Stimulated activated CD4-positive, alpha-beta T cell treated with anti-CD3 and anti-CD28 coated beads, Interleukin-12 subunit alpha, Interleukin-12 subunit beta, amount 100 ng/mL, for 4 hours (primary cell): ENCODE measurements at places on chromosomes 16 and 17.

- no peak for DNase-seq
These were observed 1.7 kb downstream of the SUPT6H start for GRCh38 chr17:28663723-28664122.

DNA sequence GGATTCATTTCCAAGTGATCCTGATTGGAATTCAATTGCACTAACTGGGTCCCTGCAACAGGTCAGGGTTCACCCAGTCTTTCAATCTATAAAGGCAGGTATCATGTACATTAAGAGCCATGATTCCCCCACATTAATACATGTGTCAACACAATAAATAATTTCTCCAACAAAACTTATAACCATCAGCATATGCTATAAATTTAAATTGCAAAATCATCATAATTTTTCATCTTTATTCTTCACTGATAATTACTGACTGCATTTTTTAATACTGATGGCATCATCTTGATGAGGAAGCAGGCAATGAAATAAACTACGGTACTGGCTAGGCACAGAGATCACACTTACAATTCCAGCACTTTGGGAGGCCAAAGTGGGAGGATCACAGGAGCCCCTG, 59.4 kb downstream of the ZFHX3 start:
- DNase-seq = no peak

- DNase-seq = no peak
These were observed 2.1 kb downstream of the MC1R start for GRCh38 chr16:89920723-89921122.

DNA sequence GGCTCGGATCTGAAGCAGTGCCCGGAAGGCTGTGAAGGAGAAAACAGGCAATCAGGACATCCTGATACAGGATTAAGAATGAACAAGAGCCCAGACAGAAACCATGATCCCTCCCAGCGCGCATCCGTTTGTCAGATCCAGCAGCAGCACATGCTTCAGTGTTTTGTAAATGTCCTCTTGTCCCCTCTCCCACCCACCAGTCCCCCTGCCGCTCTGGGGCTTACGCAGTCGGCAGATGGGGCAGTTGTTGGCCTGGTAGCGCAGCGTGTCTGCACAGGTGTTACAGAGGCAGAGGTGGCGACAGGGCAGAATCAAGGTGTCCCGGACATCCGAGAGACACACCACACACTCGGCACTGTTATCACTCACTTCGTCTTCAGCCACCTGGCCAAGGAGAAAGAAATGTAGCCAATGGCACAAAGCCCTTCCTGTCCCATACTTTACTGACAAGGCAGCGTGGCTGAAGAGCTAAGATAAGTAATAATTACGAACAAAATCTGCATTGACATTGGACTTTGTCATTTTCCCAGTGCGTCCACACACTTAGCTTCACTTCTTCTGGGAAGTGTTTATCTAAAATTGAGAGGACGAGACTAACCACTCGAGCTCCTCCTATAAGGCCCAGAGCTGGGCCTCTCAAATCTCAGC, 20.7 kb upstream of the FOXJ1 start:
- DNase-seq = no peak

- no peak for DNase-seq
These were observed 64.4 kb upstream of the RASL10B start for GRCh38 chr17:35666967-35667532.

DNA sequence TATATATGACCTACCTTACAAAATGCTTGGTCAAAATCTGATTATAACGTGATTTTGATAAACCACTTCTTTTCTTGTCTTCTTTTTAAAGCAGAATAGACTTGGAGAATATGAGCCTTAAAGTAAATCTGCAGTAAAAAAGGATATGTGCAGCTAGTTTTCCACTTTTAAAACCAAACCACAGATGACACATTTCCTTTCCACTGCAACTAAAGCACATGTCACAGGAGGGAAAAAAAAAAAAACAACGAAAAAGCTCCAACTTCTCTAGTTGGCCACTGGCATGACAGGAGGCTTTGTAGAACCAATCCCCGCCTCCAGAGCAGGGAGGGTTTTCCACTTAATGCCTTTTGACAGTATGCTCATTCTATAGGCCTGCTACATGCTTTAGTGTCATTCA, at the start of gene EVI2A:
EVI2A (minus strand) TSS at position 142 of the 400 bp plus-strand sequence. CDS start 2,609 bp downstream, outside the sequence.
- DNase-seq = peak; percentile 57

DNA sequence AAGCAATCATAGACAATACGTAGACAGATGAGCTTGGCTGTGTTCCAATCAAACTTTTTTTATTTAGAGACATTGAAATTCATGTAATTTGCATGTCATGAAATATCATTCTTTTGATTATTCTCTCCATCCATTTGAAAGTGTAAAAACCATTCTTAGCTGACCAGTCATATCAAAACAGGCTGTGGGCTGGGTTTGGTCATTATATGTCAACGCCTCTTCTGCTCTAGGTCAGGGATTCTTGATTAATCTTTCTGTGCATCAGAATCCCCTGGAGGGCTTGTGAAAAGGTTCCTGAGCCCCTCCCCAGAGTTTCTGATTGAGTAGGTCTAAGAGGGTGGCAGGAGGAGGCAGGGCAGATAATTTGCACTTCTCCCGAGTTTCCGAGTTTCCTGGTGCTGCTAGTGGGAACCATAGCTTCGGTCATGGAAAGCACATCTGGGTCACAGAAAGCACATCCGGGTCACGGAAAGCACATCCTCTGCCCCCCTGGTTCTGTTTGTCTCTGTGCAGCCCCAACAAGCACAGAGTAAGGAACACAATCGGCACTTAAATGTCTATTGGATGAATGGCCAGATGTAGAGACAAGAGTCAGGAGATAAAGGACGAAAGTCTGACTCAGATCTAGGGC, 16.4 kb downstream of the PIMREG start:
- no peak for DNase-seq

DNA sequence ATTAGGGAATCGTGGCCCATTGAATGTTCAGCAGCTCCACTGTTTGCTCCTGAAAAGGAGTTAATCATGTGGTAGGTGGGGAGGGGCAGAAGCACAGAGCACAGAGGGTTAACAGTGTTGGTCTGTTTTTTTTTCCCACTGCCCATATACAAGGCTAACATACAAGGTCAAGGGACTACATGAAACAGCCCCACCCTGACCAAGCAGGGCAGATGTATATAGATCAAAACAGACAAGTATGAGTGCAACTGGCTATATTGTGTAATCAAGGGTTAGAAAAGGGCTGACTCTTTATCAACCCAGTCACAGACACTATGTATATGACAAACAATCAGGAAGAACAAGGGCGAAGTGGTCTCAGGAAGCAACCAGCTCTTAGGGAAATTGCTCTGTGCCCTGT, 186.6 kb upstream of the CDH11 start:
- DNase-seq = no peak

DNA sequence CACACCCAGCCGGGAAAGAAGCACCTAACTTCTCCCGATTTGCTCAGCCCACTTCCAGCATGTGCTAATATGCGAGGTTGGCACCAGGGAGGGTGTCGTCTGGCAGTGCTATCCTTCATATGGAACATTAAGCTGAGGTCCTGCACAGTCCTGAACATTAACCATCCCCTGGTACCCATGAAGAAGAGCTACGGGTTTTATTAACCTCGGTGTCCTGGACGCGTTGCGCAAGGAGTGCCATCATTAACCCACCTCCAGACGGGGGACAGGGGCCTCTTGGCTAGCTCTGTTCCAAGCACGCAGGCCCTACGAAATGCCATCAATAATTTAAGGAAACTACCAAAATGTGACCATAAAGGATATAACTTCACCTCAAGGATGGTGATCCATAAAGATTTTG, 193.5 kb downstream of the MAF start:
- DNase-seq = no peak

DNA sequence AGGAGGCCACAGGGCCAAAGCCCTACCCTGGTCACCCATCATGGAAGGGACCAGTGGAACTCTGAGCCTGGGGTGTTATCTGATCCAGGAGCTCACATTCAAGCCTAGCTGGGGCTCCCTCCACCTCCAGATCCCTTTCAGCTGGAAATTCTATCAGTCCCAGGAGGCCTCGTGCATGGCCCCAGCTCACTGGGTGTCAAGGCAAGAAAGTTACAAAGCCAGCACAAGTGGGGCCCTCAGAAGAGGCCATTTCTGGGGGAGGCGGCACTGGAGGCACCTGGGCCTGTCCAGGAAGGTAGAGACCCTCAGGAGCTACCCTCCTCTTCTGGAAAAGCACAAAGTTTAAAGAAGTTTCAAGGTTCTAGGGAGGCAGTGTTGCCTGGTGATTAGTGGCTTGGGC, 4.8 kb downstream of the CA7 start:
- DNase-seq = no peak

- DNase-seq = peak; percentile 67
These were observed 13.4 kb upstream of the SULT1A1 start for GRCh38 chr16:28623172-28623711.

GRCh38 chr17:6521586-6521985, 34.8 kb downstream of the PITPNM3 start:
- DNase-seq = no peak

- no peak for DNase-seq
These were observed 108.6 kb upstream of the GOT2 start for GRCh38 chr16:58842746-58843145.

- DNase-seq = no peak
These were observed 9.1 kb downstream of the NHERF1 start for GRCh38 chr17:74757502-74757901.

DNA sequence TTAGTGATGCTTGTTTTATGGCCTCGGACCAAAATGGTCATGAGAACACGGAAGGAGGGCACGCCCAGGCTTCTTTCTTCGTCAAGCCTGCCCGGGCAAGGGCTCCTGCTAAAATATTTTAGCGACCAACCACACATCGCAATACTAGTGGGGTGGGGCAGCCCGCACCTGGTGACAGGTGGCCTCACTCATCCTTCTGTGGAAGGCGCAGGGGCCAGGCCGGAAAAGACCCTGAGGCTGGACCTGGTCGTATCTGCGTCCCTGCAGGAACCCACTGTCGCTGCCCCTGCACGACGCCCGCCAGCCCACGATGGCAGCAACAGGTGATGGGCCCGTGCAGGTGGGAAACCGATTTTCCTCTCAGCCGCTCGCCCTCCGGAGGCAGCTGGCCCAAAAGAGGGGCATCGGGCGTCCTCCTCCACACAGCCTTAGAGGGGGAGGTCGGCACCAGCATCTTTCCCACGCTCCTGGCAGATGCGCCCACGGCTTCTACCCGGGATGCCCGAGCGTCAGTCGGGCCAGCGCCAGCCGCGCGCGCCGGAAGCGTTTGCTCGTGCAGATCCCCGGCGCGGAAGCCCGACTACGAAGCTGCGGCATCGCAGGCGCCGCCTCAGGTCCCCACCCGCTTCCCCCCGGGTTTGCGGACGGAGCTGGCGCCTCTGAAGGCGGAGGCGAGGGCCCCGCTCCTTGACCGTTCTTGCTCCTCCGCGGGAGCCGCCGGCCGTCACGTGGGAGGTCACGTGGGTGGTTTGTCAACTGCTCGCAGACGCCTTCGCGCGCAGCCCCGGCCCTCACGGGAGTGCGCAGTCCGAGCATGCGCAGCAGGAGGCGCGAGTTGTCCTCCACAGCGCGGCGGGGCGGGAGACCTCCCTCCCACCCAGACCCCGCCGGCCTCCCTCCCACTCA, 22.8 kb upstream of the FOXK2 start:
- DNase-seq = peak; percentile 89

- no peak for DNase-seq
These were observed 232.5 kb downstream of the MSI2 start for GRCh38 chr17:57488856-57489255.

DNA sequence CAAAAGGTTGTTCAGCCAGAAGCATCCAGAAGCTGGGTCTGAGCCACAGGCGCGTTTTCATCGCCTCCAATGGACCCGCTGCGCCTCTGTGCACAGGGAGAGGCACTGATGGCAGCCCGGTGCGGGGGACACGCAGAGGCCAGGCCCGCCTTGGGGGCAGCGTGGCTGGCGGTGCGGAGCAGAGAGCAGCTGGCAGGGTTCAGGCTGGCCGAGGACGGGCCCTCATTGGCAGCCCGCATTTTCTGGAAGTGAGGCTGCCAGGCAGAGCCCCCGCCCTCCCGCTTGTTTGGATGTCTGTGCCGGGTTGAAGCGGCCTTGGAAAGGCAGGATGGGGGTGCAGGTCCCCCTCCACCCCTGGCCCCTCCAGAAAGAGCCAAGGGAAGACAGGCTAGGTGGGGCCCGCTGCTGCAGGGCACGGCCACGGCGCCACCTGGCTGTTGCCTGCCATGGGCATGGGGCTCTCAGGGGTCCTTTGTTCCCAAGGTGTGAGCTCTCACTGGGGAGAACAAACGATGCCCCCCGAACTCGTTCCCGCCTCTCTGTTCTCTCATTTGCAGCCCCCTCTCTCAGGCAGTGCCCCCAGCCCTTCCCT, 18.8 kb downstream of the GSE1 start:
- no peak for DNase-seq

DNA sequence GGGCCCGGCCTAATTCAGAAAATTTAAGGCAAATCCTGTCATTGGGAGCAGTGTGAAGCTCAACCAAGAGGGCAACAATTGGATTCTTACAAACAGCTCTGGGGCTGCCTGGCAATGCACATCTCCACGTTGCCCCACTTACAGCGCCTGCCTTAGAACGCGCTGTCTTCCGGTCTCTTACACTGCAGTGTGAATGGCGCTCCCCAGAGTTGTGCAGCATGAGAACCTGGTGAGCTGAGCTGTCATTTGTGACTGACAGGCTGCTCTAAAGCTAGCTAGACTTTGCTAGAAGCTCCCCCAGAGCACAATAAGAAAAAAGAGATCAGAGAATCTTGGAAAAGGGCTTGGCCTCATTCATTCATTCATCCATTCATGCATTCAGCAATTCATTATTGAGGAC, 64.5 kb upstream of the PLCG2 start:
- no peak for DNase-seq

GRCh38 chr17:73696251-73696650, 52.0 kb upstream of the SDK2 start:
- DNase-seq = no peak

DNA sequence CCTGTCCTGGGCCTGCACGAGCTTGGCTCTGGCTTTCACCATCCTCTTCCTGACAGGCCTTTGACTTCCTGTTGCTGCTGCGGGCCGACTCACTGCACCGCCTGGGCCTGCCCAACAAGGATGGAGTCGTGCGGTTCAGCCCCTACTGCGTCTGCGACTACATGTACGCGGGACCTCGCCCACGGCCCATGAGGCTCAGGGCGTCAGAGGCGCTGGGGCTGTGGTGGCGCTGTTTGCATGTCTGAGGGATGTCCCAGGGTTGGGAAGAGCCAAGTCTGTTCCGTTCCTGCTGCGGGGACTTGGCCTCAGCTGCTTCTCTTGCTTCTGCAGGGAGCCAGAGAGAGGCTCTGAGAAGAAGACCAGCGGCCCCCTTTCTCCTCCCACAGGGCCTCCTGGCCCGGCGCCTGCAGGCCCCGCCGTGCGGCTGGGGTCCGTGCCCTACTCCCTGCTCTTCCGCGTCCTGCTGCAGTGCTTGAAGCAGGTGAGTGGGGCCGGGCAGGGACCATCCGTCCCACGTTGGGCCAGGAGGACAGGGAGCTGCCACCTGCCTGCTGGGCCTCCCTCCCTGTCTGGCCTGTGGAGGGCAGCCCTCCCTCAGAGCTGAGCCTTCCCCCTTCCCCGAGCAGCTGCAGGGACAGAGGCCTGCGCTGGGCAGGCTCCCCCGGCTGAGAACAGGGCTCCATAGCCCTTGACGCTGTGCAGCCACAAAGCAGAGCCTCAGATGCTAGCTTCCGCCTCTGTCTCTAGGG, 23.8 kb downstream of the TSC2 start:
- DNase-seq = no peak
